ENCODE measurements at places on chromosomes 13 and 19.

DNA sequence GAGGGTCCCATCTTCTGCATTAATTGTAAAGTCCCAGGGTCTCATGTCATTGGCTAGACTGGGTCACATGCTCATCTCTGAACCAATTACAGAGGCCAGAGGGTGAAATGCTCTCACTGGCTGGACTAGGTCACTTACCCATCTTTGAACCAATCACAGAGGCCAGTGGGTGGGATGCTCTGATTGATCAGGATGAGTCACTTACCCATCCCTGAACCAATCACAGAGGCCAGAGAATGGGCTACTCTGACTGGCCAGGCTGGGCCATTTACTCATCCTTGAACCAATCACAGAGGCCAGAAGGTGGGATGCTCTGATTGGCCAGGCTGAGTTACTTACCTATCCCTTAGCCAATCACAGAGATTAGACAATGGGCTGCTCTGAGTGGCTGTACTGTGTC lies 5.3 kb downstream of the MISP start:
- no peak for DNase-seq

DNA sequence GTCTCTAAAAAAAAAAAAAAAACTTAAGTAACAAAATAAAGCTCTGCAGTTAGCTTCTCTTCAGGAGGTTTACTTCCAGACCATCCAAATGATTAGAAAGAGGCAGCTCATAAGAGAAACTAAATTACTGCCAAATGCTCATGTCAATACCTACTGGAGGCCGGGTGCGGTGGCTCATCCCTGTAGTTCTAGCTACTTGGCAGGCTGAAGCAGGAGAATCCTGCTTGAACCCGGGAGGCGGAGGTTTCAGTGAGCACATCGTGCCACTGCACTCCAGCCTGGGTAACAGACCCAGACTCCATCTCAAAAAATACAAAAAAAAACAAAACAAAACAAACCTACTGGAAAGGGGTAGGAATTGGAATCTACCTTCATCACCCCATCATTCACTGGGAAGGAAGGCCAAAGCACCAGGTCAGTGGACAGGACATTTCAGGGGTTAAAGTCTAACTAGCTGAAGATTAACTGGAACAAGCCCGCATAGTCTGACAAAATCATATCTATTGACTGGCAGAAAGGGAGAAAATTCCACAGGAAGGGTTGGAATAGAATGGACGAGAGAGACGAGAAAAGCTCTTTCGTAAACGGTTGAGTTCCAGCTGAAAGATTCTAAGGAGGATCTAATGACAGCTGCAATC lies 1.3 kb downstream of the ZFP14 start:
- no peak for DNase-seq

- no peak for DNase-seq
These were observed 77.6 kb downstream of the TSC22D1 start for GRCh38 chr13:44498502-44498901.

- DNase-seq = no peak
These were observed 8.0 kb upstream of the ZNF358 start for GRCh38 chr19:7507884-7508283.

DNA sequence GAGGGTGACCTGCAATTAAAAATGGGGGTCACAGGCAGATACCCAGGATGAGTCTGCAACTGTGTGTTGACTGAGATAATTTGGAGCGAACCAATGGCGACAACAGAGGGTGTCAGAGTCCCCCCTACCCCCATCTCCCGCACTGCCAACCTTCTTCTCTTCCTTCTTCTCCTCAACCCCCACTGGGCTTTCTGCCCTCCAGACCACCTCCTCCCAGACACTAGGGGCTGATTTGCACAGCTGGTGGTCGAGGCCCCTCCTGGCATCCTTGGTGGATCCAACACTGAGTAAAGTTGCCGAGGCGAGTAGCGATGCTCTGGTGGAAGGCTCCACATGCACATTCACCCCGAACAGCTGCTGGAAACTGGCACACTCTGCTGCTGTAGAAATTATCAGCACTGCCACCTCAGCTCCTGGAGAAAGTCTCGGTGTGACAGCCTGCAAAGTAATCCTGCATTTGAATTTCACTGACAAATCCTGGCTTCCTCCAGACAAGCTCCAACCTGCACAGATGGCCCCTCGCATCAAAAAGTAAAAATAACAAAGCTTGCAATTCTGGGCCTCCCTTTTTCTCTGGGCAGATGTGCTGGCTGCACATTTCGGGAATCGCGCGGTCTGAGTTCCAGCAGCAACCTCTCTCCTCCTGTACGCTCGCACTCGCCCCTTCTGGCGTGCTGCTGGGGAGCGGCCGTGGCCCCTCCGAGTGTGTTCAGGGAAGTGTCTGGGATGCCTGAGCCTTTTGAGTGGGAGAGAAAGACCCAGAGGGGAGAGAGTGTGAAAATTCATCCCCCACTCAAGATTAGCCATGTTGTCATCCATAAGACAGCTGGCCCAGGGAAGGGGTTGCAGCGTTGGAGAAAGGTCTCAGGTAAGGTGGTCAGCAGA lies 28.5 kb downstream of the CCNE1 start:
- DNase-seq = no peak

DNA sequence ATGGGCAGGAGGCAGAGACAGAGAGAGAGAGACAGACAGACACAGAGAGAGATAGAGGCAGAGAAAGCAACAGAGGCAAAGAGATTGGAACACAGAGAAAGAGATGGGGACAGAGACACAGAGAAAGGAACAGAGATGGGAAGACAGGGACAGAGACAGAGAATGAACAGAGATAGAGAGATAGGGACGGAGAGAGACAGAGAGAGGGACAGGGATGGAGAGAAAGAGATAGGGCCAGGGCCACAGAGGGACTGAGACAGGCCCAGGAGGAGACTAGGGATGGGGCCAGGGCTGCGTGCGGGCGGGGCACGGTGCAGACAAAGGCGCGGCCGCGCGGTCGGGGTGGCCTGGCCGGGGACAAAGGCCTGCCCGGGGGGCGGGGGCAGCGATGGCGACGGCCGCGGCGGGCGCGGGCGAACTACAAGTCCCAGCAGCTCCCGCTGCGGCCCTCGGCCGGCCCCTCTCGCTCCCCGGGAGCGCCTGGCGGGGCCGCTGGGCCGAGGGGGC lies at the start of gene ZNF358:
TSS of gene ZNF358 (plus strand) at position 459 of the 507 bp plus-strand sequence. CDS start 3,140 bp downstream, outside the sequence.
- no peak for DNase-seq

GRCh38 chr19:32910874-32911273 lies 41.3 kb upstream of the SLC7A9 start:
- DNase-seq = no peak

GRCh38 chr13:47955836-47956235 lies 45.2 kb downstream of the SUCLA2 start:
- no peak for DNase-seq

GRCh38 chr19:24166055-24166454 lies 79.1 kb downstream of the ZNF254 start:
- DNase-seq = no peak
